Fibroblast of lung (primary cell): ENCODE measurements at places on chromosomes 5 and 9. TPM values are rescaled to one million over a fixed set of nuclear protein-coding genes. Genes with fewer than 3 reads are reported as not detected.

PLAA gene
- polyA plus RNA-seq = 29.2 and 31.1 TPM in 2 replicates

CSF1R gene
- 0.07 and 0.15 TPM in 2 replicates for polyA plus RNA-seq

DNA sequence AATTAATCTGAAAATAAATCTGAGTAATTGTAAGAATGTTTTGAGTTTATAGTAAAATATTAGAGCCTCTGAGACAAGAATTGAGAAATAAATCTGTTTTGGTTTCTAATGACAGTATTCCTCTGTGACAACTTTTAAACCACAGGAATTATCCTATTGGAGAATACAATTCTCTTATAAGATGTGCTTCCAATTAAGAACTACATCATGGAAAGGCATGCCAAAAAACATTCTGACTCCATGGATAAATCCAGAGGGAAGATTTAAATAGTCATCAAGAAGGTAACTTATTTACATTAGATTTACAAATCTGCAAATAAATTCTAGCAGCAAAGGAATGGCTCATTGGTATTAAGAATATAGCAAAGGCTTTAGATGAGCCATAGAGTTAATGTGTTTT is 178.3 kb upstream of the ACOT12 start:
- DNase-seq = no peak

GCNT4 gene
- polyA plus RNA-seq = 2.2 and 14.6 TPM in 2 replicates

GRCh38 chr9:105309531-105309931 is 65.1 kb downstream of the SLC44A1 start:
- no peak for DNase-seq
